Cardiac septum (tissue), 1 donor: ENCODE measurements at places on chromosomes 16 and 17. TPM values are rescaled to one million over a fixed set of nuclear protein-coding genes. Genes with fewer than 3 reads are reported as not detected.

Gene PCGF2
- total RNA-seq = 29.3 TPM

Gene ZNF500
- total RNA-seq = 7.2 TPM

Gene MKS1
- total RNA-seq = 9.3 TPM

Gene ACSM3
- total RNA-seq = 1.7 TPM

Gene SUPT6H
- total RNA-seq = 48.4 TPM

DNA sequence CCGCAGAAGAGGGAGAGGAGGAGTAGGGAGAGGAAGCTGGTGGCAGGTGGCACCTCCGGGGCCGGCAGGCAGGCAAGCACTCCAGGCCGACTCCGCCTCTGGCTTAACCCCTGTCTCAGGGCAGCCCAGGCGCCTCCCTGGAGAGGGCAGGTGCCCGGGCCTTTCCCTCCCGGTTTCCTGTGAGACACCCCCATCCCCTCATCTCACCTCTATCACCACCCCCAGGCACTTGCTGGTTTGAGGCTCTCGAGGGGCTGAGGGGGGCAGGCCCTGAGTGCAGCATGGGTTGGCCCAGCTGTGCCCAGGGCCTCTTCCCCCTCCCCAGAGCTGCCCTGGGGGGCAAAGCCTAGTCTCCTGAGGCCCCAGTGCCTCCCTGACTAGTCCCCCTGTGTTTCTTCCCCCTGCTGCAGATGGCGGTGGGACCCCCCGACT is 6.0 kb downstream of the DOC2A start:
- no peak for DNase-seq

DNA sequence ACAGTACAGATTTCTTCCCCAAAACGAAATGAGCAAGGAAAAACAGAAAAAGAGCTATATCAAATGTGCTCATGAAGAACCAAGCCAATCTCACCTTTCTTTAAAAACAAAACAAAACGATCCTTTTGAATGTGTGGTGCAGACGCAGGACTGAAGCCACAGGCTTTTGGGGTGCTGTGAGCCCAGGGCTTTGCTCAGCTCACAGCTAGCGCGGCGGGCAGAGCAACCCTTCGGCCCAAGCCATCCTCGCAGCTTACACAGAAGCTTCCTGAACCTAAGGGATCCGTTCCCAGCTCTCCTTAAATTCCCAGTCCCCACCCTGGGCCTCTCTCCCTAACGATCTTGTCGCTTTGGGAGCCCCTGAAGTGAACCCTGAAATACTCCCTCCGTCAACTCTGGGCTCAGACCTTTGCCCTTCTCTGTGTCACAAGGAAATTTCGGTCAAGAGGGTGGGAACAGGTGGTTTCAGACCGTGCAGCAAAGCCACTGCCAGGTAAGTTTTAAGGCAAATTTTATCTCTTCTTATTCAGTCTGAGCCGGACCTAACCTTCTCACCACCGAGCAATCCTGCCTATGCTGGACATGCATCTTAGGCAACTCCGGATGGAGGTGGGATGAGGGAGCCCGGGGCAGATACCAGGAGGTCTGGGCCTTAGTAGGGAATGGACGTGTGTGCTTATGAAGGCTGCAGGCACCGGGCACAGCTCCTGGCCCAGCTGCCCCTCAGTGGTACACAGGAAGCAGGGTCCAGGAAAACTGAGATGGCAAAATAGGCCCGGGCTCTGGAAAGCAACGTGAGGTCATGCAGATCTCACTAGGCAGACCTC is 52.0 kb downstream of the COTL1 start:
- no peak for DNase-seq

DNA sequence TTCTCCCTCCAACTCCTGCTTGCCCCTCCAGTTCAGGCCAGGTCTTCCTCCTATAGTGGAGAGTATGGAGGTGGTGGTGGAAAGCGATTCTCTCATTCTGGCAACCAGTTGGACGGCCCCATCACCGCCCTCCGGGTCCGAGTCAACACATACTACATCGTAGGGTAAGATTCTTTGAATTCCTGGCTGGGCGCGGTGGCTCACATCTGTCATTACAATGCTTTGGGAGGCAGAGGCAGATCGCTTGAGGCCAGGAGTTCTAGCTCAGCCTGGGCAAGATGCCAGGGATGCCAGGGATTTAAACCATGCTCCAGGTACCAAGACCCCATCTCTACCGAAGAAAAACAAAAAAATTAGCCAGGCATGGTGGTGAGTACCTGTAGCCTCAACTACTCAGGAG is 1.4 kb downstream of the ZG16 start:
- DNase-seq = no peak

DNA sequence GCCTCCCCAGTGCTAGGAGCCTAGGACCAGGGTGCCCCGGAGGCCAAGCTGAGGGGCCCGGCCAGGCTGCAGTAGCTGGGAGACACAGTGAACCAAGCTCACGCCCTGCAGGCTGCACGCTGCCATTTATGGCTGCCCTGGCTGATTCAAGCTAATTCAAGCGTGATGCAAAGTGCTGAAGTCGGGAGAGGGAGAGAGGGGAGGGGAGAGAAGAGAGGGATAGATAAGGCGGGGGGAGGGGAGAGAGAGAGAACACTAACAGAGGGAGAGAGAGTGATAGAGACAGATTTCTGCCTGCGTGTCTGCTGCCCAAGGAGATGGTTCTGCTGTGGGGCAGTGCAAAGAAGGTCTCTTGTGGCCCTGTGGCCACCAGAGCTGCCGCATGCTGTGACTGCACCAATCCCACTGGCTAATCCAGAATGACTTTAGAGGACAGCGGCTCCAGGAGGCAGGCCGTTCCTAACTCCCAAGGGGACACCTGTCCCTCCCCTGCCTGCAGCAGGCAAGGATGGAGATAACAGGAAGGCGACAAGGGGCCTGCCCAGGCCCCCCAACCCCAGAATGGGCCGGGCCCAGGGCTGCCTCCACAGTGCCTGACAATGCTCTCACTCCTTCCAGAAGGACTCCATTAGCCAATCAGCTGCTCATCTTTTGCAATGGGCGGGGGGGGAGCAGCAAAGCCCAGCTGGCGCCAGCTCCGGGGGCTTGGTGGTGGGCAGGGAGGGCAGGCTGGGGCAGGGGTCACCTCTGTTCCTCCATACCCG is 12.9 kb downstream of the MXRA7 start:
- DNase-seq = no peak

DNA sequence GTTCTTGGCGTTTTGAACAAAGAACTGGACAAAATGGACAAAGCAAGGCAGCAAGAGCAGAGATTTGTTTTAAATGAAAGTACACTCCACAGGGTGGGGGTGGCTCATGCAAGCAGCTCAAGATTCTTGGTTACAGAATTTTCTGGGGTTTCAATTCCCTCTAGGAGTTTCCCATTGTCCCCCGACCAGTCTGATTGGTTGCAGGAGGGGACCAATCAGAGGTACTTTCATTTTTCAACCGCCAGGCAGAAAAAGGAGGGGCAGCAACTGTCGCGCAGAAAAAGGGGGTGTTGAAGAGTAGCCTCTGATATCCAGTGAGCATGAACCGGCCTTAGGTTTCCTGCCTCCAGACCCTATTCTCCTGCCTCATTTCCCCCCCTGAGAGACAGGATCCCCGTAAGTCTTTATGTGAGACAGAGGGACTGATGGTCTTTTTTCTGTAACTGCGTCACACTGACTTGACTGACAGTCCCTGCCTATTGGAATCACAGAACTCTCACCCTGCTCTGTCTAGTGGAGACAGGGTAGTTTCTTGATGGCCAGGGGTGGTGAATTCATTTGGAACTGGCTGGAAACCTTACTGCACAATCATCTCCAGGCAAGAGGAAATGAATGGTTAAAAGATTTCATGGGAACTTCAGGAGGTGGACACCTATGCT is 59.4 kb upstream of the ALOX12 start:
- DNase-seq = no peak

DNA sequence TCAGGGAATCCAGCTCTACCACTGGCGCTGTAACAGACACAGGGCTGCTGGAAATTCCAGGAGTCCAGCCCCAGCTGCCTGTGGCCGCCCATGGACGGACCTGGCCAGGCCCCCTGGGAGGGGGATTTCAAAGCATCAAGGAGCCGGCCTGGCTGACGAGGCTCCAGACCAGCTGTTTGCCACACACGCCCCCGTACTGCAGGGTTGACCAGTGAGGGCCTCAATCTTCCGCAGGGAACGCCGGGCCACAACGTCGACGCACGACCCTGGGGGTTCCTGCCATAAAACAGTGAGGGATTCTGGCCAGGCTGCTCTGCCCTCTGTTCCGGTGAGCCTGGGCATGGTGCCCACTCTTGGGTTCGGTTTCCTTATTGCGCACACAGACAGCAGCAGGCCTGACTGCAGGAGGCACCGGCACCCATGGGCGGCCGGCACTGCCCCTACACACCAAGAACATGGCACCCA is 3.7 kb downstream of the LMF1 start:
- no peak for DNase-seq

DNA sequence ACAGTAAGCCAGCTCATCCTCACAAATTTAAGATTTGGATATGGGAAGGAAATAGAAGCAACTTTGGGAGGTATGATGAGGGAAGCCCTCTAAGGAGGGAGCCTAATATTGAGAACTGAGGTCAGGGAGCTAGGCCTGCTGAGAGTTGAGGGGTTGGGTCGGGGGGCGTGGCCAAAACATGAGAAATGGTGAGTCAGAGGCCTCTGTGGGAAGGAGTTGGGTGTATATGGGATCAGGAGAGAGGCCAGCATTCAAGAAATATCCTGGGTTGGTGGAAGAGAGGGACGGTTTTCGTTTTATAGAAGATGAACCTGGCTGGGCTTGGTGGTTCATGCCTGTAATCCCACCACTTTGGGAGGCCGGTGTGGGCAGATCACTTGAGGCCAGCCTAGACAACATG is 48.4 kb downstream of the CLEC16A start:
- DNase-seq = no peak

GRCh38 chr17:65799454-65799853 is 238.0 kb upstream of the AXIN2 start:
- DNase-seq = no peak

DNA sequence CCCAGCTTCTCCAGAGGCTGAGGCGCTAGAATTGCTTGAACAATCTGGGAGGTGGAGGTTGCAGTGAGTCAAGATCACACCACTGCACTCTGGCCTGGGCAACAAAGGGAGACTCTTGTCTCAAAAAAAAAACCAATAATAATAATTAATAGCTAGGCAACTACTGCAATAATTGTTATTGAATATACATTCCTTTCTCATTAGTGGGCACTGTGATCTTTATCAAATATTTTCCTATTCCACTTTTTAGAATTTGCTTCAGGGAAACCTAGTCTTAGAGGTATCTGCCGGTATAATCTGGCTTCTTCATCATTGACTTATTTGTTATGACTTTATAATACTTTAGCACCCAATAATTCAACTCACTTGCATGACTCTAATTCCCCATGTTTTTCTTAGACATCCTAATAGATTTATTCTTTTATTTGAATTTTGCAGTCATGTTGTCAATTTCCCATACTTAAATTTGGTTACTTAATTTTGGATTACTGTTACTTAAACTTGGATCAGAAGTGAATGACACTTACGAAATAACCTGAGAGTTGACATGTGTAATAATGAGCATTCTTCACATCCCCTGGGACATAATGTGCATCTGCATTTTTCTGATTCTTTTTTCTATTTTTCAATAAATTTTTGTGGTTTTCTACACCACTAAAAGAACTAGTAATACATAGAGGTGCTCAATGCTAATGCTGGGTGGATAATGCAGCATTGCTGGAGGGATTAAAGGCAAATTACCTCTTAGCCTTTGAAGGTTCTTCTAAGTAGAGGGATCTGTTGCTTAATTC is 25.0 kb upstream of the KCNJ16 start:
- DNase-seq = no peak

DNA sequence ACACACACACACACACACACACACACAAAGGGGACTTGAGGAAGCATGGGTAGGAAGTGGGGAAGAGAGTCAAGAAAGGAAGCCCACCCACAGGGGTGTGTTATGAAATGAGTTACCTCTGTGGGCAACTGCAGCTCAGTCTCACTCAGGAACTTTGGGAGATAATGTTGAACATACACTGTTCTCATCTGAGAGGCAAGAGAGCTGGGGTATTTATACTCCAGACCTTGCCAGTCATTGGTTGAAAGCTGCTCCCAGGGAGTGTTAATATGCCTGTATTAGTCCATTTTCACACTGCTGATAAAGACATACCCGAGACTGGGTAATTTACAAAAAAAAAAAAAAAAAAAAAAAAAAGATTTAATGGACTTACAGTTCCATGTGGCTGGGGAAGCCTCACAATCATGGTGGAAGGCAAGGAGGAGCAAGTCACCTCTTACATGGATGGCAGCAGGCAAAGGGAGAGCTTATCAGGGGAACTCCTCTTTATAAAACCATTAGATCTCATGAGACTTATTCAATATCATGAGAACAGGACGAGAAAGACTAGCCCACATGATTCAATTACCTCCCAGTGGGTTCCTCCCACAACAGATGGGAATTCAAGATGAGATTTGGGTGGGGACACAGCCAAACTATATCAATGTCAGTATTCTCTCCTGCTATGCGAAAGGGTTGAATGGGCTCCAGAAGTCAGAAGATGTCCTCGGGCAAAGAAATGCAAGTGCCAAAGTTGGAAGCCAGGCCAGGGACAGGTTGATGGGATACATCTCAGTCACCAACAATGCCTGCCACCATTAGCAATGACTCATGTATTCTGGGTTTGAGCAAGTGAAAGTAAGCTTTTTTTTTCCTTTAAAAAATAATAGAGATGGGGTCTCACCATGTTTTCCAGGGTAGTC is 270.5 kb downstream of the MRTFB start:
- no peak for DNase-seq
